Umbilical cord (tissue), 2 donors: ENCODE measurements at places on chromosomes 12 and 14. TPM values are rescaled to one million over a fixed set of nuclear protein-coding genes. Genes with fewer than 3 reads are reported as not detected.

- peak; percentile 91 for DNase-seq
Measured at GRCh38 chr14:75307700-75308379, 29.2 kb downstream of the FOS start.

DNA sequence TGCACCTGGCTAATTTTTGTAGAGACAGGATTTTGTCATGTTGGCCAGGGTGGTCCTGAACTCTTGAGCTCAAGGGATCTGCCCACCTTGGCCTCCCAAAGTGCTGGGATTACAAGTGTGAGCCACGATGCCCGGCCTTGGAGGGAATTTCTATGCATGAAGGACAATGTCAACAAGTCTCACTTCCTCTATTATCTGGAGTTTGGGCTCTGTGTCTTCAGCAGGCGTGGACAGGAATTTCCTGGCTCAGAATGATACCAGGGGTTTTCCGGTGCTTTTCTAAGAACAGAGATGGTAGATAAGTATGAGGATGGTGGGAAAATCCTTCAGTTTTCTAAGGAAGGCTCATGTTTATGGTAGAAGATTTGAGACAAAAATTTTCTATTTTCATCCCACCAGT is 75.0 kb upstream of the CCDC60 start:
- no peak for DNase-seq

Gene FGF23
- 4.3 TPM for total RNA-seq

GRCh38 chr12:127803545-127803944 is 463.4 kb upstream of the TMEM132C start:
- no peak for DNase-seq

GRCh38 chr12:70910666-70911065 is 9.9 kb downstream of the PTPRR start:
- DNase-seq, result no peak

DNA sequence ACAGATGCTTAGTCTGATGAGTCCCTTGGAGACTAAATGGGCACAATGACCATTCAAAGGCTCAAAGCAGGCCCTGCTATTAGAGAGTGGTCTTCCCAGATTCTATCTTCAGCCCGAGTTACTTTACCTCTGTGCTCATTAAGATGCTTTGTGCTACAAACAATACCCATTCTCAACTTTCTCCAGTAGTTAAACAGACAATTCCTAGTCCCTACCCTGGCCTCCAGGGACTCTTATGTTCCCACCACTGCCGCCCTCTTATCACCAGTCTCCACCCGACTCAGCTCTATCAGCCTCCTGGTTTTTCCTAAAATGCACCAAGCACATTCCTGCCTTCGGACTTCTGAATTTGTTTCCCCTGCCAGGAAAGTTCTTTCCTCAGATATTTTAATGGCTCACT is 25.6 kb upstream of the GPHB5 start:
- no peak for DNase-seq

- DNase-seq, result no peak
Measured at GRCh38 chr12:25347716-25348592, 97.2 kb upstream of the KRAS start.

GRCh38 chr12:4116251-4117111 is 157.1 kb upstream of the CCND2 start:
- peak; percentile 88 for DNase-seq

DNA sequence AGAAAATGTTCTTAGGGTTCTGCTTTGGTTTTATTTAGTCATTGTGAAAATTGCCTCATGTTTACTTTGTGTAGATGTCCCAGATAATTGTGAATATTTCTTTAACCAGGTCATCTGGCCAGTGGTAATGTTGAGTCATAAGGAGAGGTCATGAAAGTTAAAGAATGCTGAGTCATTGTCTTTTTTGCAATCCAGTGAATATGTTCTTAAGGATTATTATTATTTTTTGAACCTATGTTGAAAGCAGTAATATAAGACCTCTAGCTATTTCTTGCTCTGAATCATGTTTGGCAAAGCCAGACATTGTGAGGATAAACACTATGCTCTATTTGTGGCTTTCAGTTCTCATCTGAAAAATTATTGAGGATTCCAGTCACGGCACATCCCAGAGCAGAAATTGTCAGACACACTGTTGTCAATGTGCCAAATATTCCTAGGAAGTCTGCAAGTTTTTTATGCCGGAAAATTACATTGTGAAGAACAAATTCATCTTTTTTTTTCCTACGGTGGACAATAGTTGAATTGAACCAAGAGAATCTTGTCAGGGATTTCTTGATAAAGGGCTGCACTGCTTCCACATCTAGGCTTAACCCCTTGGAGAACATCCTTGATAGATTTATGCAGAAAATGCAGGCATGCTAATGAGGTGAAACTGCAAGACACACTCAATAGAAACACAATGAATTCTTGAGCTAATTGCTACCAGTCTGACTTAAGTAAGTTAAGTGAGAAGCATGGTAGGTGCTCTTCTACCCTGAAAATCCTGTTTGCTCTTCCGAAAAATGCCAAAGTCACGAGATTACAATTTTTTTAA is 369.6 kb downstream of the ATP23 start:
- peak; percentile 70 for DNase-seq

DNA sequence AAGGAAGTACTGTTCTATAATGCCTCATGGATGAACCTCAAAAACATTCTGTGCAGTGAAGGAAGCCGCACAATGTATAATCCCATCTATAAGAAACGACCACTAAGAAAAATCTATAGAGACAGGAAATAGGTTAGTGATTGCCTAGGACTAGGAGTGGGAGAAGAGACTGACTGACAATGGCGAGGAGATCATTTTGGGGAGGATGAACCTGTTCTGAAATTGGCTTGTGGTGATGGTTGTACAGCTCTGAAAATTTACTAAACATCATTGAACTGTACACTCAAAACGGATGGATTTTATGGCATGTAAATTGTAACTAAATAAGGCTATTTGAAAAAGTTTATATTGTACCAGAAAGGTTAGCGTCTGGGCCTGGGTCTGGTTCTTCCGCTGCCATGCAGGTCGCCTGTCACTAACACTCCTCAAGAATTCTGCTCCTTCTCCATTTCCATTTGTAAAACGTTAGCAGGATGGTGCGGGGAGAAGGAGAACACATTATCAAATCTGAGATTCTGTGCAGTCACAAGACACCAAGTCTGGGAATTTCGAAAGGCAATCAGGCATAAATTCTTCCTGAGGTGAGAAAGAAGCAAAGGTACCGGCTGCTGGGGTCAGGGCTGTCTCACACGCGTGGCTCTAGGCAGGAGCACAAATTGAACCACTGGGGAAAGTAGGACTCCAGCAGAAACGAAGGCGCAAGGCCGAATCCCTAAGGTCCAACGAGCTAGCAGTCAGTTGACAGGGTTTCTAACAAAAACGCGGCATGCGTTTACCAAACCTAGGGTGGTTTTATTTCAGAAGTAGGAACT is 845 bp upstream of the COCH start:
- DNase-seq, result no peak

DNA sequence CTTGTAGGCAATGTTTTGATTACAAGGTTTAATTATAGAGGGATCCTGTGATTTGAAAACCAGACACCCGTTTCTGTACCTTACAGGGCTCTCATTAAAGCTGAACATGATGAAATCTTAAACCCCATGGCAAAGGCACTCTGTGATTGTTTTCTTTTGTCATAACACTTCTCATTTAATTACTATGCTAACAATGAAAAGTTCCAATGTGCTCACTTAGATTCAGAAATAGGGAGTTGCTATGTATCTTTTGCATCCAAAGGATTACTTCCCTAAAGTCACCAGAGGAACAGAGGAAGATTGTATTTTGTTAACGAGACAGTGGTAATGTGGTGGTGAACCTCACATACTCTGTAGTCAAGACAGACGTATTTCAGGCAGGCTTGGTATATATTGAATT is 81.5 kb upstream of the MYF6 start:
- no peak for DNase-seq

DNA sequence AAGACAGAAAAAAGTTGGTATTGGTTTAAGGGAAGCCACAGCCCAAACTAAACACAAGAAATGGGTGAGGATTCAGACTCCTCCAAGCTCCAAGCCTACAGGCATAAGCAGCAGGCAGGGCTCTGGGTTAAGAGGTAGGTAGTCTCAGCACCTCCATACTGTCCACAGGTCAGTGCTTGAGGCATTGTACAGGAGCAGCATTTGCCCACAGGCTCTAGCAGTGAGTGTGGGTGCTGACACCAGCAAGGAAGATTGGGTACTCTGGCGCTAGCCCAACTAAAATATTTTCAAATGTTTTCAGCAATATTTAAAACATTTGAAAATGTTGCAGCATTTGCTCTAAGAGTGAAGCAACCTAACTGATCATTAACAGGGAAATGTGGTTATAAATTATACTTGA is 33.1 kb downstream of the FERMT2 start:
- no peak for DNase-seq

- no peak for DNase-seq
Measured at GRCh38 chr12:124687174-124687902, 119.9 kb upstream of the NCOR2 start.

DNA sequence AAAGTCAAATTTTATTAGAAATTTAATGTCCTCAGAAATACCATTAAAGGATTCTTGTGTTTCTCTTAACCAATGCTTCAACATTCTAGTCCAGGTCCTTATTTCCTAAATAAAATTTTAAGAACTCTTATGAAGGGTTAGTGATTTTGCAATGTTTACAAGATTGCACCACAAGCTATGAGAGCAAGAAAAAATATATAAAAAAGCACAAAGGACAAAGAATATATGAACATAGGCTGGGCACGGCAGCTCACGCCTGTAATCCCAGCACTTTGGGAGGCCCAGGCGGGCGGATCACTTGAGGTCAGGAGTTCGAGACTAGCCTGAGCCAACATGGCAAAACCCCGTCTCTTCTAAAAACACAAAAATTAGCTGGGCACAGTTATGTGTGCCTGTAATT is 7.7 kb downstream of the RACGAP1 start:
- DNase-seq, result peak; percentile 56

DNA sequence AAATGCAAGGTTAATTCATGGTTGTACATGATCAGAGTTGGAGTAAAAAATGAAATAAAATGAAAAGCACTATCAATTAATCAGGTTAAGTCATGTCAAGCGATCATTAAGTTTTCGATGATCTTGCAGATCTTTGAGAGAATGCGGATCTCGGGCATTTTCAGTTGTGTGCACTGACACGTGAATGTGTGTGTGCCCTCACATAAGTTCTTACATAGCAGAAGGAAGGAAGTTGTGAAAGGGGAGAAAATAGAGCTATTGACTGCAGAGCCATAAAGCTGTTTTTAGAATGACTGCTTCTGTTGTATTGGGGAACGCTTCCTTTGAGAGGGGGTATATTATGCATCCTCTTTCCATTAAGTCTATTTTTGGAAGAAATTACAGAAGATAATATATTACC is 101.3 kb downstream of the HMGA2 start:
- DNase-seq, result peak; percentile 26

DNA sequence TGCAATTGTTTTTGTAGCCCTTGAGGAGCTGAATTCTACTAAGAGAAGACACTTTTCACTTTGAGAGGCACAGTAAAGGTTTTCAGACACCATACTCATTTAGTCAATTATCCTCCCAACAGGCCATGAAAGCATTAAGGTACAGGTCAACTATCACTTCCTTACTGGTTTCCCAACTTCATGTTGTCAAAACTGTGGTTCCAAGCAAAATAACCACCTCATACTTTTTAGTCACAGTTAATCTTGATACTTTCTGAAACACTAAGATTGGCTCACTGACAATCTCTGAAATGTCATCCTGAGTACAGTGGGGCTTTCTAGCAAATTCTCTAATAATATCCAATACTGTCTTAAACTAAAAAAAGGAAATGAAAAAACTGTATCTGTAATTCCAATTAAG is 71.7 kb downstream of the SLC2A13 start:
- DNase-seq, result no peak

- DNase-seq, result no peak
Measured at GRCh38 chr12:7373226-7373625, 69.4 kb downstream of the ACSM4 start.

Gene KLHDC1
- total RNA-seq, result 36.8 TPM

DNA sequence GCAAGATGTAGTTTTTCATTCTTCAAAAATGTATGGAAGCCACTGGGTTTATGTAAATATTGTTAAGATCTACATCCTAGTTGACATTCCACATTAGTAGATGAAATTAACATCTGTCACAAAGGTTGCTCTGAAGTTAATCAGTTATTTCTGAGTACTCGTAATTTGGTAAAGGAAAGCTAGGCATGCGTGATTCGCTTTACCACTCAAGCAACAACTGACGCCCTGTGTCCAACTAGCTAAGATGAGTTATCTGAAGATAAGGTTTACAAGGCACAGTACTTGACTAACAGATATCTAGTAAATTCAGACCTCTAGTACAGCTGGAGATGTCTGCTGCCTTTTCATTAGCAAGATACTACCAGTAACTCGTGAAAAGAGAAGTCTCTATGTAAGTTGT is 14.1 kb downstream of the PRKD1 start:
- no peak for DNase-seq

Gene DIO3
- total RNA-seq, result 1.9 TPM

DNA sequence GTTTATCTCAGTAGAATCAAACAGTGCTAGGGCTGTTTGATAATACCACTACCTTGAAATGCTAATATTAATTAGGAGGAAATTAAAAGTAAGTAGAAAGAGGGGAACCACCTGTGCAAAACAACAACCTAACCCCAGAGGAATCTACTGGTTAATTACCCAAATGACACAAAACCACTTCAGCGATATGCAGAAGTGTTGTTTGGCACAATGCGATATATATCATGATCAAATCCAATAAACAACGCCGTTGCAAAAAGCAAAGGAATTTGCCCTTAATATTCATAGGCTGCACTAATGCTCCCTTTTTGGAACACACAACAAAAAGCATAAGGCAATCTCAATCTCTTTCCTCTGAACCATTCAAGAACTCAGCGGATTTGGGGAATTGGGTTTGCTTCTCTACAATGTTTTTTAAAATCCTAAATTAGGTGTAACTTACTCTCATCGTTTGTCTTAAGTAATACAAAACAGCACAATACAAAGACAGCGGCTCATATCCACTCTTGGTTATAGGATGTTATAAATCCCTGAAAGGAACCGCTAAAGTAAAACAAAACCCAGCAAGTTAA is 1.5 kb downstream of the MAP4K5 start:
- DNase-seq, result peak; percentile 4

Gene LAG3
- total RNA-seq, result 1.7 TPM

DNA sequence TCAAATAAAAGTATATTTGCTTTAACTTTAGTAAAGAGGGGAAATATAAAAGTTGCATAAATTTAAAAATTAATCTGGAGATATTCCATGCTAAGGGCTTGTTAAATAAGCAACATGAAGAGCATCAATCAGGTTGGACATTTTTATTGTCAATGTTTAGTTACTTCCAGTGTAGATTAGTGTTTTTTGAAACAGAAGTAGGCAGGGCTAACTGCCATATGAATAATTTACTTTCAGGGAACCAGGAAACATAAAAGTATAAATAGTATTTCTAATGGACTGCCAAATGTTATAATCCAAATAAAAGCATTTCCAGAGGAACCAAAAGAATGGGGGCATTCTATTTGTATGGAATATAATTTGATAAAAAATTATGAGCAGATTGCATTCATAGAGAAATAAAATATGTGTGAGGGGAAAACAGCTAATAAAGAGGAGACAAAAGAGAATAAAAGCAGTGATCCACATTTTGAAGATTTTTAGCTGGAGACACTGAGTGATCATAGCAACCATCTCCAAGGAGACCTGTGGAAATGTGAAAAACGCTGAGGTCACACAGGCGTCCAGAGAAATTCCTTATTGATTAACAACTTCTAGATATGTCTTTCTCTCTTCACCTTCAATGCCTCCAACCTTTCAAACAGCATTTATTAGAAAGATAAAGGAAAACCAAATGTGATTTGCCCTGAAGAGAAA is 70.8 kb downstream of the SRGAP1 start:
- DNase-seq, result peak; percentile 10

- no peak for DNase-seq
Measured at GRCh38 chr14:28412077-28412476, 354.5 kb upstream of the FOXG1 start.
